ENCODE measurements at places on chromosomes 2 and 18.

GRCh38 chr2:222738312-222738711 is 66.9 kb downstream of the MOGAT1 start:
- no peak for DNase-seq

- DNase-seq: peak; percentile 89
Observed at GRCh38 chr2:28359222-28360057, 33.2 kb upstream of the FOSL2 start.

- DNase-seq: no peak
Observed at GRCh38 chr2:222393733-222394267, 30.5 kb upstream of the SGPP2 start.

DNA sequence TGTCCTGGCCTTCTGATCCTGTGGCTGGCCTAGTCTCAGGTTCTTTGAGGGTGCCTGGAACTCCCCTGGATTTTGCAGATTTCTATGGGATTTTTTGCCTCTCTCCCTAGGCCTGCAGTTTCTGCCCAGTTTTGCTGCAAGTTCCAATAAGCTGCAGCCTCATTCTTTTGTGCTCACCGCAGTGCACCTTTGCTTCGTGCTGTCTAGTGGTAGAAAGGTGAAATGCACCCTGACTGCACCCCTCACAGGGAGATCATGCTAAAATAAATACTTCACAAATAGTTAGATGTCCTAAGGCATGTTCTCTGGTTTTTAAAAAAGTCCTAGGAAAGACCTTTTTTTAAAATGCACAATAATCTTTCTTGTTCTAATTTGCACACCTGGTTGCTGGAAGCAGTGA is 72.5 kb downstream of the GNAL start:
- no peak for DNase-seq

DNA sequence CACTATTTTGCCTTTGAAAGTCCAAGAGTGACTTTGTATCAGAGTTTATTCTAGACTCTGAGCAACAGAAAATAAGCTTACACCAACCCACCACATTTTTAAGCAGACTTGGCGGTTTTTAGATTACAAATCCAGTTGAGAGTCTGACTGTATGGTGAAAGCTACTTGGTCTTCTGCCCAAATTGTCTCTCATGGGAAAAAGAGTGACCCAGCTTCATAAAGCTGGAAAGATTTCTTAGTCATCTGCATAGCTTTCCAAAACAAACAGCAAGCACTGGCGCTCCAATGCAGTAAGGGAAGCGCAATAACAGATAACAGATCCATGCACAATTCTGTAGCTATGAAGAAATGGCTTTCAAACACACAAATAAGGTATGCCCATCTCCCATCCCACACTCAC is 7.1 kb downstream of the DSG1 start:
- DNase-seq: no peak

DNA sequence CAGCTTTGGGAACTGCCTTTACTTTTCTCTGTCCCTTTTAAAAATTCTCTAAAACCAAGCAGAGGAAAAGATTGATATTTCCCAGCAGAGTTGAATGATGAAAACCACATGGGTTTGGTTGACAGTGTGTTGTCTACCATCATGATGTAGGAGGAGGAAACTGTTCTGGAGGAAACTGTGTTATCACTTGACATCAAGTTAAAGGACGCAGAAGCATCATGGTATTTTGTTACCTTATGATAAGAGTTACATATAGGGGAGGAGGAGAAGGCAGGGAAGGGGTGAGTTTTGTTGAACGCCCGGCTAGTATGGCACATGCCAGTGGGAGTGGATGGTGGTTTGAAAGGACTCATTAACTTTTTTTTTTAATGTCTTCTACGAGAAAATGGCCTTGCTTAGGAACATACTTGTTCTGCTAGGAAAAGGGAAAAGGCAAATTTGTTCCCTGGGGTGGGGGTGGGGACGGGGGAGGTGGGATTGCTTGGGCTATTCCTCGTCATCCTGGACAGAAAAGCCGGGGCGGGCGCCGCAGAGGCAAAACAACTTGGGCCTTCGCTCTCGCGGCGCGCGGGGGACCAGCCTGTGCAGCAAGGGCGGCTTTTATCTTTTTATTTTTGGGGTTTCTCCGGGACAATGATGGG is 766 bp downstream of the TMEM17 start:
- DNase-seq: no peak

- no peak for DNase-seq
Observed at GRCh38 chr2:30684026-30684425, 123.2 kb downstream of the CAPN13 start.

GRCh38 chr2:241730671-241731293 is 3.6 kb upstream of the D2HGDH start:
- no peak for DNase-seq

DNA sequence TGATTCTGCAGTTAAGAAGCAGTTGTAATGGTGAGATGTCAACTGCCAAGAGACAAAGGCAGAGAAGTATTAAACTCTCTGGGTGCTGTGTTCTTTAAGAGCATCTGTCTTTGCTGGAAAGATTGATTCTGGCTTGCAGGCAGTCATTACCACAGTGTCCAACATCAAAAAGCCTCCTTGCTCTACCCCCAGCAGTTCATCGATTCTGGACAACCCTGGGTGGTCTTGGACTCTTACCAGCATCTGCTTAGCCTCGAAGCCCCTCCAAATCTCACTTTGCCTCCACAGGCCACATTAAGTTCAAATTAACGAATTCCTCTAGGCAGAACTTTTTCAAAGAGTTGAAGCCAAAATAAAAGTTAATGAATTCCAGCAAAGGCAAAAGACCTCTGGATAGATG is 1061.4 kb downstream of the TSN start:
- DNase-seq: no peak

GRCh38 chr2:174125090-174125489 is 123.2 kb downstream of the OLA1 start:
- DNase-seq: no peak

DNA sequence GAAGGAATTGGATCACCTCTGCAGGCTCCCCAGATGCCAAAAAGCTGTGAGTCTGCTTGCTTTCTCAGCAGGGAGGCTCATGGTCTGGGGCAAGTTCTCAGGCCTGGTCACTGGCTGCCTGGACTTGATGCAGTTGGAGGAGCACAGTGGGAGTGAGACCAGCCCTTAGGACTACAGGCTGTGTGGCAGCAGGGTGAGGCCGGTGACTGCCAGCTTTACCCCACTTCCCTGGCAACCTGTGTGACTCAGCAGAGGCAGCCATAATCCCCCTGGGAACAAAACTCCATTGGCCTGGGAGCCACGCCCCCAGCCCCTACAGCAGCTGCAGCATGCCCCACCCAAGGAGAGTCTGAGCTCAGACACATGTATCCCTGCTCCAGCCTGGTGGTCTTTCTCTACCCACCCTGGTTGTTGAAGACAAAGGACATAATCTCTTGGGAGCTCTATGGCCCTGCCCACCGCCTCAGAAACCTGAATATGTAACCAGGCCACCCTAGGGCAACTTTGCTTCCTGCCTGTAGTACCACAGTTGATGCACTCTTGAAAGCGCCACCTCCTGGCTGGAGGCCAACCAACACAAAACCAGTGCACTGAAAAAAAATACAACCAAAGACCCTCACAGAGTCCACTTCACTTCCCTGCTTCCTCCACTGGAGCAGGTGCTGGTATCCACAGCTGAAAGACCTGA is 106.8 kb upstream of the SPATS2L start:
- peak; percentile 95 for DNase-seq

Measured in SJCRH30 (cell line).